ENCODE measurements at places on chromosomes 13 and 19. TPM values are rescaled to one million over a fixed set of nuclear protein-coding genes. Genes with fewer than 3 reads are reported as not detected.

ZFP36 gene
- total RNA-seq = 2.4 TPM

PLPPR2 gene
- total RNA-seq = 0.10 TPM

CNN1 gene
- 1.4 TPM for total RNA-seq

COMMD6 gene
- 131 TPM for total RNA-seq

SEMA6B gene
- total RNA-seq = 108 TPM

ZNF221 gene
- total RNA-seq = 8.5 TPM

SYDE1 gene
- 37.7 TPM for total RNA-seq

KIR2DL1 gene
- not detected for total RNA-seq

GRIN3B gene
- total RNA-seq = not detected

JOSD2 gene
- total RNA-seq = 17.7 TPM

PTH2 gene
- total RNA-seq = not detected

ATP4B gene
- total RNA-seq = not detected

C13orf46 gene
- total RNA-seq = not detected

UPF3A gene
- 32.0 TPM for total RNA-seq

ATP7B gene
- 1.8 TPM for total RNA-seq

IRS2 gene
- 2.2 TPM for total RNA-seq

PPP1R12C gene
- 30.5 TPM for total RNA-seq
